ENCODE measurements at places on chromosomes 2 and 18.

DNA sequence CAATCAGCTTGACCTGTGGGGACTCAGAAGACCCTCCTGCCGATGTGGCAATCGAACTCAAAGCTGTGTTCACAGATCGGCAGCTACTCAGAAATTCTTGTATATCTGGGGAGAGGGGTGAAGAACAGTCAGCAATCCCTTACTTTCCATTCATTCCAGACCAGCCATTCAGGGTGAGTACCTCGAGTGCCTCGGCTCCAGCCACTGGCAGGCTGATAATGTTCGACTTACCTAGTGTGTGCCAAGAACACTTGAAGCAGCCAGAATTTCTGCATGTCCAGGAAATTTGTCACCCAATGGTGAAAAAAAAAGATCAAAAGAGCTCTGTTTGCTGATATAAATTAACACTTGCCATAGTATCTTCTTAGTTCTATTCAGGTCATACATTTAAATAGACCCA is 2.3 kb downstream of the LGALSL start:
- no peak for DNase-seq

DNA sequence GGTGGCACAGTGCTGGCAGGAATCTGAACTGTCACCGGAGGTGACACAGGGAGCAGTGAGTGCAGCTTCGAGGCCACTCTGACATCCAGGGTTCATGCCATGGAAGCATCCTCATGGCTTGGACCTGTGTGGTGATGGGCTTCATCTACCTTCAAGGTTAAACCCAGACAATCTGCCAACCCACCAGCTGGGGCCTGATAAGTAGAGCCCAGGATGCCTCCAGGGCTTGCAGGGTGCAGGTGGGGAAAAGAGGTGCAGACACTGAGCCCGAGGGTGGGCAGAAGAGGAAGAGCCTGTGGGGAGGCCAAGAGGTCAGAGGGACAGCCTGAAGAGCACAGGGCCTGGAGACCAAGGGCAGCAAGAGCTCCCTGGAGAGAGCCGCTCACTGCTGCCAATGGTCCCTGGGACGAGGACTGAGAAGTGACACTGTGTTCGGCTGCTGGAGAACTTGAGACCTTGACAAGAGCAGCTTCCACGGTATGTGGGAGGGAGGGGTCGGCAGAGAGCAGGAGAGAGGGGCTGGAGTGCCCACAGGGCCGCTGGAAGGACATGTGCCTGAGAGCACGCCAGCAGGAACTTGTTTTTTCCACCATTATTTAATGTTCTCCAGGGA is 8.1 kb upstream of the HES6 start:
- no peak for DNase-seq

DNA sequence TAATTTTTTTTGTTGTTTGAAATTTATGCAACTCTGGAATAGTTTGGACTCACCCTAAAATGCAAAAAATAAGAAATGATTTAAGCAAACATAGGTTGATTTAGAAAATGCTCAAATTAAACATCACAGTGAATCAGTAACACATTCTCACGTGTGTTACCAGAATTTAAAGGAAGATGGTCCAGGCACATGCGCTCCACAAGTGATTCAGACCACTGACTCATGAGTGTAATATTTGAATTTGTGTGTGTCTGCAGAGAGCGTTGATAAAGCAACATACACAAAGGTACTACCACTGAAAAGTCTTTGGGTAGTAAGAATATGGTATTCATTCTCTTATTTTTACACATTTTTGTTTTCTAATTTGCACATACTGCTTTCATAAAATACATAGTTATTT is 7.9 kb downstream of the SS18 start:
- no peak for DNase-seq

DNA sequence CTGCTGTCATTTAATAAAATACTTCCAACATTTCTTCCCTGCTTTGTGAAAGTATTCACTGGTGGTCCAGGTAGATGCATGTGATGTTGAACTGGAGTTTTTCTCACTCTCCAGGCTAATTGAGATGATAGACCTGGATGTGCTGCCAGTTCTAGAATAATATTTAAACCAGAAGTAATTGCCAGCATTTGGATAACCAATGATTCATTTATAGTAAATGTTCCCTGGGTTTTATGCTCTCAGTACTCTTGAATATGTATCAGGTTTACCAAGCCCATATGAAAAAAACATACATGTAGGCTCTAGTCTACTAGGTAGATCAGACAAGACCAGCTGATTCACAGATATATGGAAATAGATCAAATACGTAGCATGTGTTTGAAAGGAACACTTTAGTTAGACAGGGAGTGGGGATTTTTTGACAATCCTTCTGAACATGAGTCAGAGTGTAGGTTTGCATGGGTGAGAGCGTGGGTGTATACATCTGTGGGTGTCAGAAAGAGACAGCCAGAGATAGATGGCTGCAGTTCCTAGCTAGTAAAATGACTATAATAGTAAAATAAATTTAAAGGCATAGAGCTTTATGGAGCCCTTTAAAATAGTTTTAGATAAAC is 115.1 kb downstream of the NAB1 start:
- no peak for DNase-seq

DNA sequence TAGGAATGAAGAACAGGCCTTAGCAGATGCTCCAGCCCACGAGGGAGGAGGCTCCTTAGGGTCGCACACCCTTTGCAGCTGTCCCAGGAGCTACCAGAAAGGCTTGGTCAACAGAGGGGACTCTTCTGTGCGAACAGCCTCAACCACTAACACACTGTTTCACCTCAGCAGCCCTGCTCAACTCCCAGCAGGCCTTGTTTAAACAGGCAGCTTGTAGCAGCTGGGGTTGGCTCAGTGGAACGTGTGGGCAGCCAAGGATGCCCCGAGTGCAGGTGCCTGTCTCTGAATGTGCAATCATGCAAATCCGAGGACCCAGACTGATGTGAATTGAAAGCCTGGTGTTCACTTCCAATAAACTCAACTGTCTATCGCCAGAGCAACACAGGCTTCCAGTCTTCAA is 88.7 kb upstream of the CXCR4 start:
- no peak for DNase-seq

GRCh38 chr2:175251425-175252041 is 70.0 kb upstream of the ATP5MC3 start:
- DNase-seq = no peak

DNA sequence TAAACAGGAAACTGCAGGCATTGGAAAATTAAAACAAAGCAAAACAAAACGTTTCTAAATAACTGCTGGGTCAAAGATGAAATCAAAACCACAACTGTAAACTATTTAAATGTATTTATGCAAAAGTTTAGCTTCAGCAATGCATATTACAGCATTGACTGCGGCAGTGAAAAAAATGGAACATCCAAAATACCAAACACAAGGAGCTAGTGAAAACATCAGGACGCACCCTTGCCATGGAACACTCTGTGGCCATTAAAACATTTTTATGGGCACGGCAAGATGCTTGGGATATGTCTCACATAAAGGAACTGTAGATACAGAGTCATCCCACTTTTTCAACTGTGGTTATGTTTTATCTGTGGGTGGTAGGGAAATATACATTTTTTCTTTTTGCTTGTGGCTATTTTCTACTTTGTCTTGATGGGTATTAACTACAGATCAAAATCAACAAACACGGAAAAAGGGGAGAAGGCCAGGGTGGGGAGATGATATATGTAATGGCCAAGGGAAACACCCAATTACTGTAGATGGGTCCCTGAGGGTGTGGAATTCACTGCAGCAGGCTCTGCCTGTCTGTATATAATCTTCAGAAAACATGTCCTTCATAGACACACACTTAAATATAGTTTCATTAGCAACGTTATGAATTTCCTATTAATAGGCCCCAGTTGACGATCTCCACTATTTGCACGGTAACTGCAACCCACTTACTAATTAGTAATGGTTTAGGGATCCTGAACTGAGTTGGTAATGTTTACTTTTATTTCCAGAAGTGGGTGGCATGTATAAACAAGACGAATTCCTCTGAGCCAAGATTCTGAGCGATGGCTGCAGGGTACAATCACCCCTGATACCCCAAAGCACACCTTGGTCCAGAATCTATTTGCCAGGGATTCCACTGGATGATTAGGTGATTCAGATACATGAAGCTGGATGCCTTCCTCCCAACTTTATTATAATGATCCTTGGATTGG is 110.5 kb downstream of the ACKR3 start:
- no peak for DNase-seq

DNA sequence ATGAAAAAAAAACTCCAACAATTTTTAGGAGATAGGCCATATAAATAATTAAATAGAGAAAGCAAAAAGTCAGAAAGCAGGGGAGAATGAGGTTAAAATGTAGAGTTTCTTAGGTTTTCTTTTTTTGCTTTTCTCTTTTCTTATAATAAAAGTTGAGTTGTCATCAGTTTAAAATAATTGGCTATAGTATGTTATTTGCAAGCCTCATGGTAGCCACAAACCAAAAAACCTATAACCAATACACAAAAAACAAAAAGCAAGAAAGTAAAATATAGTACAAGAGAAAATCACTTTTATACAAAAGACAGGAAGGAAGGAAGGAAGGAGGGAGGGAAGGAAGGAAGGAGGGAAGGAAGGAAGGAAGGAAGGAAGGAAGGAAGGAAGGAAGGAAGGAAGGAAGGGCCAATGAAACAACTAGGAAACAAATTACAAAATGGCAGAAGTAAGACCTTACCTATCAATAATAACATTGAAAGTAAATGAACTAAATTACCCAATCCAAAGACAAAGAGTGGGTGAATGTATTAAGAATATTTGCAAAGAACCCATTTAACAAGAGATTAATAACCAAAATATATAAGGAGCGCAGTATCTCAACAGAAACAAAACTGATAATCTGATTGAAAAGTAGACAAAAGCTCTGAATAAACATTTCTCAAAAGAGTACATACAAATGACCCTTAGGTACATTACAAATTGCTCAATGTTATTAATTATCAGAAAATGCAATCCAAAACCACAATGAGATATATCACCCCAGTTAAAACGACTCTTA is 541.3 kb upstream of the LRRTM4 start:
- no peak for DNase-seq

- DNase-seq = no peak
Observed at GRCh38 chr18:61892683-61893308, at the start of gene RNF152. TSS of gene RNF152 (minus strand) at chr18:61893007. CDS start at chr18:61816463, 76,544 bp downstream.

- DNase-seq = no peak
Observed at GRCh38 chr18:9113468-9114149, 11.1 kb downstream of the NDUFV2 start.

GRCh38 chr2:48929571-48930301 is 174.2 kb upstream of the LHCGR start:
- no peak for DNase-seq

DNA sequence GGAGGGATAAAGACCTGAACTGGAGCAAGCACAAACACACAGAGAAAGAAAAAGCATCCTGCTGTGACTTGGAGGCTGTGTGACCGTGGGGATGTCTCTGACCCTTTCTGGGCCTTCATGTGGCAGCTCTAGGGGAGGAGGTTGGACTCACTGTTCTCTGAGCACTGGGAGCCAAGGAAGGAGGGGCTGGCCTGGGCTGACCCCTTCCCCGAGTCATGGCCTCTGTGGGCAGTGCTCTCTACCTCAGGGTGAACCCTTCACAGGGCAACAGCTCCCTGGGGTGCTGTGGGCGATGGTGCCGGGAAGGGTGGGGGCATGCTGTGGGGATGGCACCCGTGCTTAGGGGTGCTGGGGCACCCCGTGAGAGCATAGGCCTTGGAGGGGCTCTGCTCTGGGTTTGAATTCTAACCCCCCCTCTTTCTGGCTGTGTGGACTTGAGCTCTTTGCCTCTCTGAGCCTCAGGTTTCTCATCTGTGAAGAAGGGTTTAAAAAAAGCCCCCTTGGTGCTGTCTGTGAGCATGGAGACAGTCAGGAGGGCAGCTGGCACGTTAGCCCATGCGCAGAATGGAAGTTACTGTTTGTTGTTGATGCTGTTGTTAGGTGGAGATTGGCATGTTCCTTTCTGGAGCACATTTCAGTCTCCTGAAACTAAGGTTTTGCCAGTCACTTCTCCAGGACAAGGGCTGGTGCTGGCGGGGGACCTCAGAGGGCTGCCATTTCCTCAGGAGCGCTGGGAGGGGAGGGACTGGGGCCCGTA is 700 bp downstream of the TOGARAM2 start:
- no peak for DNase-seq

DNA sequence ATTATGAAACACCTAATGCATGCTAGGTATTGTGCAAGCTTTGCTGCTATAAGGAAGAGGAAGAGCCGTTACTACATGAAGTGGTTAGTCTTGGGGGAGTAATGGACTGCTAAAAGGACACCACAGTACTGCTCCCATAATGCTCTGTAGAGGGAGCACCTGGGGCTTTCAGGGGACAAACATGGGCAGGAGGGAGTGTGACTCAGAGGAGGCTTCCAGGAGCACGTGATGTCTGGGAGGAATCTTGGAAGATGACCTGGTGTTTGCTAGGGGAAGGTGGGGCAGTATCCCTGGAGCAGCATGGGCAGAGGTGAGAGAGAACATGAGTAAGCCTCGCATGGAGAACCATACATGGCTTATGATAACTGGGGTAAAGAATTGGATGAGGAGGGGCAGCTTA is 18.8 kb downstream of the MAPK4 start:
- DNase-seq = no peak

- DNase-seq = no peak
Observed at GRCh38 chr2:234986876-234987720, 35.3 kb downstream of the SH3BP4 start.

DNA sequence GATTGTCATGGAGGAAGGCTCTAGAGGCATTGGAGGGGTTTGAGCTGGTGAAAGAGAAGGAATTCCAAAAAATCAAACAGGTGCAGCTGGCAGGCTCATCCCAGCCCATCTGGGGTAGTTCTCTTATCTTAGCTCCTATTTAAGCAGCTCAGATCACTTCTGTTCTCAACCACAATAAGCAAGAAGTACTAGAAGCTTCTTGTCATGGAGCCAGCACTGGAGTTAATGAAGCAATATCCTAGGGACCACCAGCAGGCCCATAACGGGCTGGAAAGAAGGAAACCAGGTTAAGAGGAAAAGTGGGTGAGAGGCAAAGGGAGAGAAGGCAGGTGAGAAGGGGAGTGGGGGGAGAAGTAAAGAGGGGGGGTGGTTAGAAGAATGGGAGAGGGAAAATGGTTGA is 100.7 kb upstream of the ZFP36L2 start:
- DNase-seq = no peak

DNA sequence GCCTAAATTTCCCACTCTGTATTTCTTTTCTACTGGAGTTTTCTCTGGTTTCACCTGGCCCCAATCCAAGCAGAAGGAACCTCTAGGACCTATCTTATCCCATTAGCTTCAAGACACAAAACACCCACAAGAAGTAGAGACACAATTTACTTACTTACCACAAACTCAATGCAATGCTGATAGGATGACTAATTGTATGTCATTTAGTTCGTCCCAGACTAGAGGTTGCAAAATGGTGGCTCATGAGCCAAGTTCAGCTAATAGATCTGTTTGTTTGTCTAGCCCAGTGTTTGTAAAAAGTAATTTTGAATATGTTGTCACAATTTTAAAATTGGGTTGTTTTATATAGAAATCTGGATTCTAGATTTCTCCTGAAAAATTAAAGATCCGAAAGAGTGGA is 34.7 kb upstream of the ZSWIM2 start:
- no peak for DNase-seq

- no peak for DNase-seq
Observed at GRCh38 chr2:168006498-168006897, 240.9 kb downstream of the STK39 start.

- no peak for DNase-seq
Observed at GRCh38 chr2:172472446-172473033, 45.2 kb downstream of the ITGA6 start.

All from mesenteric fat pad (tissue), 1 donor.